Stimulated activated CD4-positive, alpha-beta T cell treated with anti-CD3 and anti-CD28 coated beads, Interleukin-12 subunit alpha, Interleukin-12 subunit beta, amount 100 ng/mL, for 4 hours (primary cell): ENCODE measurements at places on chromosomes 2 and 18.

GRCh38 chr2:81481242-81481993 is 1176.9 kb upstream of the LRRTM1 start:
- no peak for DNase-seq

DNA sequence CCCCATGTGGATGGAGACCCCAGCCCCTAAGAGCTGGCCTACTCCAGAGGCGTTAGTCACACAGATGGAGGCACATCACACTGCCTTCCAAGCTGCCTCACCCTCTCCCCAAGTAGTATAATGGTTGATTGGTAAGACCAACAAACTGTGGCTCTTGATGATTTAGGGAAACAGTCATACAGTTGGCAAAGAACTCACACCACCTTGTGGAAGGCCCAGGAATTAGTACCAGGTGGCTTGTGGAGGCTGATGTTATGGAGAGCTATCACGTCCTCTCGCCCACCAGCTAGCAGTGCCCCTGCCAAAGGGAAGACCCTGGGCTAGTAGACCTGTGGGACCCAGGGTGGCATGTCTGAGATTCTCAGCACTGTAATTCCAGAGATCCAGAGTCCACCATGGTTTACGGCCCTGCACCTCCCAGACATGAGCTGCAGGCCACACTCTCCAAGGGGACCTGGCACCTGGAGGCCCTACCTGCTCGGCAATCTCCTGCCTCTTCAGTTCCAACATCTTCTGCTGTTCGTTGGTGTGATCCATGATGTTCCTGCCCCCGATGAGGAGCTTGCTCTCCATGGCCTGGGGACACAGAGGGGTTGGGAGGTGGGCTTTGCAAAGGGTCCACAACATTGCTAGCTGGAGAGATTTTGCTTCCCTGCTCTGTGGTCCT is 26.3 kb downstream of the KIF3C start:
- DNase-seq: no peak

GRCh38 chr2:230455005-230455684 is 39.1 kb downstream of the SP100 start:
- no peak for DNase-seq

GRCh38 chr2:236158969-236159777 is 9.0 kb downstream of the GBX2 start:
- no peak for DNase-seq

GRCh38 chr2:5674026-5674340 is 18.2 kb upstream of the SOX11 start:
- DNase-seq: no peak

DNA sequence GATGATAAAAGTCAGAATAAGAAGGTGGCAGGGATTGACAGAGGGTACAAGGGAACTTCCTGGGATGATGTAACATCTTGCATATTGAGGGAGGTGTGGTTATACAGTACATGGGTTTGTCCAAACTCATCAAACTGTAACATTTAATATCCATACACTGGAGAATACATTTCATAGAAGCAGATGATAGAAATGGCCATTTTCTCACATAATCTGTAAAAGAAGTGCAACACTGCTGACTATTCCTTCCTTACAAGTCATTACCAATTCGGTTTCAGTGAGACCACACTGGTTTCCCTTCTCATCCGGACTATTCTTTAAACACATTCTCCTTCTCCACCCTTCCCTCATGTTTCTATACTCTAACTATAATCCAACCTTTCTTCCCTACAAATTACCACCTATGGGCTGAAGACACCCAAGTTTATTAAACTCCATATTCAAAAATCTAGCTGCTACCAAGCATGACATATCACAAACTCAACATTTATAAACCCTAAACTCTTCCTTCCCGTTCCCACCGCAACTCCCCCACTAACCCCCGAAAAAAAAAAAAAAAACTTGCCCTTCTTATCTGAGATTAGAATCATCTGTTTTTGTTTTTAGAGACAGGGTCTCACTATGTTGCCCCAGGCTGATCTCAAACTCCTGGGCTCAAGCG is 1.6 kb downstream of the COX7A2L start:
- DNase-seq: no peak

DNA sequence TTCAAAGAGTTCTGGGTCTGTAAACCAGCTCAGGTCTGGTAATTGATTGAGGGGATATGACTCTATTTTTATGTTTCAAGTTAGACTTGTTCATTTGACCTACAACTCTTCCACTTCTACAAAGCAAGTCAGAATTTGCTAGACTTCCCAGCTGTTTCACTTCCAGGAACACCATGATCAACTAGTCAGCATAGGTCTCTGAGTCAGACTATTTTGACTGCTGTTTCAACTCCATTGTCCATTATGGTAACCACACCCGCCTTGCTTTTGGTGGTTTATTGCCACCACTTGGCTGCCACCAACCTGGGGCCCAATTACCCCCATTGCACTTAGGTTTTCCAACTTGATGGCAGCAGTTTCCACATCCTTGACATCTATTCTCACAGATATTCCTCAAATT is 116.6 kb downstream of the LAMA3 start:
- DNase-seq: no peak

- no peak for DNase-seq
These were observed 6.1 kb downstream of the MAB21L4 start for GRCh38 chr2:240889601-240890560.

DNA sequence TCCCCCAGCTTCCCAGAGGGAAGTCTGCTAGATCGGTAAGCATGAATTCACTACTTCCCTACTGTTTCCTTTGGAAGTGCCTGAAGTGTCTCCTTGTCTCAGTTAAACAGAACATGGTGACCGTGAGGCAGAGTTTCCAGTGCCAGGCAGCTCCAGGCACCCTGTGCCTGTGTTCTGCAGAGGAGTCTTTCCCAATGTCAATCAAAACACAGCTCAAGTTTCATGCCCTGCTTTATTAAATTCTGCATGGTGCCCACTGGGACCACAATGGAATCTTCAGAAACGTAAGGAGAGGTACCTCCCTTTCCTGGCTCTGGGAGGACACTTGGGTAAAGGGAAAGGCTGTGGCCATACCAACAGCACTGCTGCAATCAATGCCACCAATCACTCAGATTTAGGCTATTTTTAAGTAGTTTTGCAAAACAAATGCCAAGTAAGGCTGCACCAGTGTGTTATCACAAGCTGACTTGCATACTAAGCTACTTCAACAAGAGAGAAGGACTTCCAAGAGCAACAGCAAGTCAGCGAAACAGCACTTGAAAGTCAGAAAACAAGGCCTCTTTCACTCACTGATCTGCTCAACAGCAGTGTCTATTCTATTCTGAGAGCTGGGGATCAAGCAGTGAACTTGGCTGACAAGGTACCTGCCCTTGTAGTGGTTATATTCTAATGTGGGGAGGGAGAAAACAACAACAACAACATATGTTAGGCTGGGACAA is 14.9 kb downstream of the LPIN2 start:
- no peak for DNase-seq

- DNase-seq: no peak
These were observed 85.7 kb upstream of the FRZB start for GRCh38 chr2:182951948-182952663.

- no peak for DNase-seq
These were observed 62.3 kb upstream of the CTIF start for GRCh38 chr18:48476550-48476917.

GRCh38 chr2:25378731-25379490 is 37.2 kb upstream of the DNMT3A start:
- DNase-seq: no peak

GRCh38 chr2:136727973-136728699 is 37.2 kb upstream of the THSD7B start:
- DNase-seq: no peak

- DNase-seq: no peak
These were observed 17.6 kb downstream of the ADAM17 start for GRCh38 chr2:9538000-9538507.

DNA sequence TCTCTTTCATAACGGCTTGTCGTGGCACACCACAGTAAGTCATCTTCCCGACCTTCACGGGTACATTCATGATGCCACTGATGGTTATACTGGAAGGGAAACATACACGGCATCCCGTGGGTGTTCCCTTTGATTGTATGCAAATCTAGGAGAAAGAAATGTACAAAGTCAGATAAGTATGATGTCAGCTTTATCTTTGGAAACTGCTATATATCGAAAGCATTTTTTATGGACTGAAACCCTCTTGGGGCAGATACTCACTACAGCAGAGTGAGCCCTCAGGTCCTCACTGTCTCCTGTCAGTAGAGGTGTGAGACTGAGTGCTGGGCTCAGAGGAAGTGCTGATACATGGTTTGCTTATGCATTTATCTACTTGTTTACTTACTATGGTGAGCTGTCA is 20.4 kb downstream of the PLA2R1 start:
- DNase-seq: no peak

DNA sequence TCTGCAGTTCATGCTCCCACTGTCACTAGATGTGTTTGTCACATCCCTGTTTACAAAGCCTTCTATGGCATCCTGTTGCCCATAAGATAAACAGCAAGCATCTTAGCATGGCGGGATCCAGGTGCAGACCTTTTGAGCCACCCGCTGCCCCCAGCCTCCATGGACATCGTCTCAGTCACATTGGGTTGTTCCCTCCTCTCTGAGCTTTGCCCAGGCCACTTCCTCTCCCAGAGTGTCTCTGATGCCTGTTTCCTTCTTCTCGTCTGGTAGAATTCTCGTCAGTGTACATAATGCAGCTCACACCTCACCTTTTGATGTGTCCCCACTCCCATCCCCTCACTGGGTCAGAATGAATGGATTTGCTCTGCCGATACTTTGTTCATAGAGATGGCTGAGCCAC is 239.0 kb upstream of the APCDD1 start:
- no peak for DNase-seq

DNA sequence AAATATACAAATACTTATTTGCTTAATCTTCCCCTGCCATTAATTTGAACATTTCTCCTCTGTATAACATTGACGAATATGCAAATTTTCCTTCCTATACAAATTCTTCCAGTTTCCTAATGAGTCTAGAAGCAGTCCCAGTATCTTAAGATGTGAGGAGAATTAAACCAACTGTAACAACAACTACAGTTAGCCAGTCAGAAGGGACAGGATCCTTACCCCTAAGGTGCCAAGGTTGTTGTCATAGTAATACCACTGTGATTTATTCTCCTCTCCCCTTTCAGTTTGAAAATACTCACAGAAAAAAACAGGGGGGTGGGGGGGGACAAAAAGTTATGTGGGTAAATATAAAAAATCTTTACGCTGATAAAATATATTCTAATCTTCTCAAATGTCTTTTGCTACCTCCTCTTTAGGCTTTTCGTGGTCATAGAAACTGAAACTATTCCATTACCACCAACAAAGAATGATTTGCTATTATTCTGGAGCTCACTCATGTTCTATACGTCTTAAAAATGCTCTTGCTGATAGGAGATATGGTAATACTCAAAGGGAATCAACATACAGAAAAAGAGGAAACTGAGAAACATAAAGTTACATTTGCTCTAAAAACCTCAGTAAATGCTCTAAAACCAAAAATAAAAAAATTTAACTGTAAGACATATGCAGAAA is 107.6 kb downstream of the MEMO1 start:
- no peak for DNase-seq

DNA sequence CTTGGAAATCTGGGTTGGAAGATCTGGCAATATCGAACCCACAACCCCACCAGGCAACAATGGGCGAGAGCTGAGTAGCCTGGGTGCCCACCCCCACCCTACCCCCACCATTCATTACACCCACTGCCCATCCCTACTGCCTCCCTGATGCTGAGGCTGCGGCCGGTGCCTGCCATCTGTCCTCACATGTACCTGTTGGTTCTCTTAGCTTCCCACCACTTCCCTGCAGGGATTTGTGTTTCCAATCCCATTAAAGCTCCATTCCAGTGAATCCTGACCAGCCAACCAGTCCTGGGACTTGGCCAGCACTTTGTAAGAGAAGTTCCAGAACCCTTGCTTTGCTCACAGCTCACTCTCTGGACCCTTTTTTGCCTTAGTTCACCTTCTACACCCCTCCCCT is 163.0 kb upstream of the SH3BP4 start:
- no peak for DNase-seq

GRCh38 chr2:104563398-104563996 is 290.4 kb upstream of the POU3F3 start:
- no peak for DNase-seq

GRCh38 chr18:54872681-54873080 is 44.4 kb downstream of the RAB27B start:
- no peak for DNase-seq

DNA sequence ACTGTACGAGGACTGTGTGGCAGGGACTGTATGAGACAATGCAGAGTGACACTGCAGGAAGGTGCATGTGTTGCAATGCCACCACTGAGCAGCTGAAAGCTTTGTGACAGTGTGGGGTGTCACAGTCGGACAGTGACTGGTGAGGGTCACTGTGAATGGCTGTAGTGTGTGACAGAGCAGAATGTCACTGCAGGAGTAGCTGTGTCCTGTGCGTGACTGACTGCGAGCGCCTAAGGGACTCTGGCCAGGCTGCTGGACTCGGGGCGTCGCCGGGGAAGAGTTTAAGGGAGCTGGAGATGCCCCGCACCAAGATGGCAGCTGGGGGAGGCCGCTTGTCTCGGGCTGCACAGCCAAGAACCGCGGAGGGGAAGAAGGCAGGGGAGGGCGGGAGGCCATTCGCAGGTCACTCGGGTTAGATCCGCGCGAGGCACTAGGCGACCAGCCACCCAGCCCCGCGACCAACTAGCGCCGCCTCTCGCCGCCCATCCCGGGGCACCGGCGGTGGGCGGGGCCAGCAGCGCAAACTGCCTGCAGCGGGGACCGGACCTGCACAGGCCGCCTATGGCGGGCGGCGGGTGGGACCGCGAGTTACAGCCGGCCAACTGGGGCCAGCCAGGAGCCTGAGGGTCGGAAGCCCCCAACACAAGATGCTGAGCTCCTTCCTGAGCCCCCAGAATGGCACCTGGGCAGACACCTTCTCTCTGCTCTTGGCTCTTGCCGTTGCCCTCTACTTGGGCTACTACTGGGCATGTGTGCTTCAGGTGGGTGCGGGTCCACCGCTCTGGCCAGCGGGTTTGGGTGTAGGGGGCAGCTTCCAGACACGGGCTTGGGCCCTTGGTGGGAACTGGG is at the start of gene ABHD1:
Gene ABHD1 (plus strand): TSS at position 514 of the 849 bp plus-strand sequence. CDS start 134 bp downstream, at position 648.
- peak; percentile 64 for DNase-seq

DNA sequence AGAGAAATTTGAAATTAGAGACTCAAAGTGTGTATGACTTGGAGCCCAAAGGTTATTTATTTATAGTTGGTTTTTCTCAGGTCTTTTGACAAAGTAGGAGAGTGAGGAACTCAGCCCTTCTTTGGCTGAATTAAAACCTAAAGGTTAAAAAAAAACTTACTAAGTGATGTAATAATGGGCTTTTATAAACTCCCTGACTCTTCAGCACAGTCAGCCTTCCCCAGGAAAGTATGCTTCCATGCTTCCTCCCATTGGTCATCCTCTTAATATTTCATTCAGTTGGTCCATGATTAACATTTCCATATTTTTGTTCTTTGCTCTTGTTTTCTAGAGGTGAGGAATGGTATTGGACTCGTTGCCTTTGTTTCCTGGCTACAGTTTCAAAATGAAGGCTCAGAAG is 7.2 kb downstream of the ARPC2 start:
- DNase-seq: no peak

DNA sequence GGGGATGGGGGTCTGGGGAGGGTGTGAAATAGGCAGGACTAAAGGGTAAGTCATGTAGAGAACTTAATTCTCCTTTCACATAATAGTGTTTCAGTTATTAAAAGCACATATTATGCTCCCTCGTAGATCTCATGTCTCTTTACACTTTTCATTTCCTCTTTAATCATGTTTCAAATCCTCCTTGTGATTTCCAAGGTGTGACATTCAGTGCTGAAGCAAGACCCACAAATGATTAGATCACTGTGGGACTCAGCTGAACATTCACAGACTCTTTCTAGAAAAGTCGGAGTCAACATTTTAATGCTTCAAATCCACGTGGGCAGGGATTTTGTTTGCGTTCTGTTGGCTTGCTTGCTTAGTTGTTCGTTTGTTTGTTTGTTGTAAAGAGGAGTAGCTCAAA is 34.7 kb upstream of the CALCRL start:
- no peak for DNase-seq
